ENCODE measurements at places on chromosomes 7 and 10.
A peak's percentile ranks its signal among the peaks of the same experiment; 100 is the strongest.

- DNase-seq = no peak
These were observed 226.5 kb downstream of the ADK start for GRCh38 chr10:74377476-74377875.

DNA sequence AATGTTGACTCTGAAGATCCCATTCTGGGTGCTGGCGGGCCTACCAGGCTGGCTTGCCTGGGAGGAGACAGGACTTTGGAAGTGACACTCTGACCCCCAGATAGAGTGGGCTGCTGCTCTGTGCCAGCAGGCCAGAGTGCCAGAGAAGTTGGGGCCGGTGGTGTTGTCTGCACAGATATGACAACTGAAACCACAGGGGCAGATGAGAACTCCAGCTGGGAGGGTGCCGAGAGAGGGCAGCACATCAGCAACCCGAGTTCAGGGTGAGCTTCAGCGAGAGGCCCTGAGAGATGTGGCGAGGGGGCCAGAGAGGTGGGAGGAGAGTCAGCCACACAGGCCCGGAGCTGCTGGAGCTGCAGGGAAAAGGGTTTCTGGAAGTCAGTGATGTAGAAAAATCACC is 193.2 kb upstream of the MGMT start:
- DNase-seq = no peak

- DNase-seq = no peak
These were observed 102.9 kb upstream of the PHYHIPL start for GRCh38 chr10:59073456-59074053.

DNA sequence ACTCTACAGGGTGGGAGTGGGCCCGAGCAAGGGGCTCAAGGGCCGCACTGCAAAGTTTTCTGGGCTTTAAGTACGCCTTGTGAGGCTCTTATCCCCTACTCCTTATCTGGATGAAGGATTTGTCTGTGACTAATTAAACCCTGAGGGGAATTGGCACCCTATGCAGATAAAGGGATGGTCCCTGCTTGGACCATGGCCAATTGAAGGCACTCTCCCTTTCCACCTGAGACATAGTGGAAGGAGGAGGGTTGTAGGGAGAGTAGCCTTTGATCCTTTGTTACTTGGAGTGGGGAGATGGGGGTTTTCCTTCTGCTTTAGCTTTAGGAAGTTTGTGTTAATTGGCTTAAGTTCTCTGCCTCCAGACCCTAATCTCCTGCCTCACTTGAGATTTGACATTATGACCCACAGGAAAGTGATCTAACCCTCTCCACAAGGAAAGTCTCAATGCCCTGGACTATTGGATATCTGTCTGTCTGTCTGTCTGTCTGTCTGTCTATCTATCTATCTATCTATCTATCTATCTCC is 1158.8 kb upstream of the SORCS1 start:
- DNase-seq = no peak

- DNase-seq = no peak
These were observed 613 bp downstream of the OAT start for GRCh38 chr10:124417895-124418725.

DNA sequence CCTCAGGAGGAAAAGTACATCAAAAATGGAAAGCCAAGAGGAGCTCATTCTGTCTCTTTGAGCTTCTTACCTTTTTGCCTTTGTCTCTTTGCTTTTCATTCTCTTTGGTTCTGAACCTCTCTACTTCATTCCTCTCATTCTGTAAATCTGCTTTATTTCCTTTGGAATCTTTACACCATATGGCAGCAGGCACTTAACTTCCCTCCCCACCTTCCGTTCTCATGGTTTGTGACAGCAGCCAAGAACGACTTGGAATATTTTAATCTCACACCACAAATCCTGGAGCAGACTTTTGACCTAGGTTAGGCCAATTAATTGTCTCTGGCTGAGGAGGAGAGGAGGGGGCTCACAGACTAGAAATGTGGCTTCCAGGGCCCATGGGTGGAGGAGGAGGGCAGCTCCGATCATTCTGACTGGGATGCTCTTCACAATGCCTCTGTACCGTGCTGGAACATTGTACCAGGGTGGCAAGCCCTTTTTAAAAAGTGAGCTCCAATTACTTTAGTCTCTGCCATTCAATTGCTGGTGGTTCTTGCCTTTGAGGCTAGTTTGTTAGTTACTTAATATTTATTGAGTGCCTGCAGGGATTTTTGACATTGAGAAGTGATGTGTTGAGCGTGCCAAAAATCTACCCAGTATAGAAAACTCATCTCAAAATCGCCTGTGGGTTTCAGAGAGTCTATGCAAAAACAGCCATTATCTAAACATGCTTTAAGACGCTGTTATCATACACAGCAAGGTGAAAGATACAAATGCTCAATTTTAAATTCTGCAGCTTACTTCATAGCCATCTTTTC is 386.6 kb downstream of the DPP6 start:
- no peak for DNase-seq

- no peak for DNase-seq
These were observed 14.8 kb upstream of the DNAJC12 start for GRCh38 chr10:67852761-67853160.

DNA sequence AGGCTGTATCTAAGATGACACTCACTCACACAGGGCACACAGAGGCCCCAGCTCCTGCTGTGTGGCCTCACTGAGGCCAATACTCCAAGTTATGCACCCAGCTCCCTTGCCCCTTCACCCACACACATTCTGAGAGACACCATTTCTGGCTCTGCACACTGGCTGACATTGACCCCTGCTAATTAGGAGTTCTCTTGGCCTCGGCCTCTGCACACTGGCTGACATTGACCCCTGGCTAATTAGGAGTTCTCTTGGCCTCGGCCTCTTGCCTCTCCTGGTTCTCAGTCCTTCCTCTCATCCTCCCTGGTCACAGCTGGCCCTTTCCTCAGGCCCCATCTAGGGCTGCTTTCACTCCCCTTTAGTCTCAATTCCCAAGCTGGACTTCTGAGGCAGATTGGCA is 97.3 kb downstream of the GRID1 start:
- DNase-seq = no peak

DNA sequence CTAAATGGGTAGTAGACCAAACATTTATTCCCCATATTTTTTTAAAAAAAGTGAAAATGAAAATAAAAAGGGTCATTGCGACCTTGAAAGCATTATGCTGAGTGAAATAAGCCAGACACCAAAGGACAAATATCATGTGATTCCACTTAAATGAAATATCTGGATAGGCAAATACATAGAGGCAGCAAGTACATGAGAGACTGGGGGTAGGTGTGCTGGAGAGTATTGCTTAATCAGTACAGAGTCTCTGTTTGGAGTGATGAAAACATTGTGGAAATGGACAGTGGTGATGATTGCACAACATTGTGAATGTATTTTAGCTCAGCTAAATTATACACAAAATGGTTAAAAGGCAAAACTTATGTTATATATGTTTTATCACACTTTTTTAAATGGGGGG is 169.4 kb downstream of the AKR1D1 start:
- DNase-seq = no peak

DNA sequence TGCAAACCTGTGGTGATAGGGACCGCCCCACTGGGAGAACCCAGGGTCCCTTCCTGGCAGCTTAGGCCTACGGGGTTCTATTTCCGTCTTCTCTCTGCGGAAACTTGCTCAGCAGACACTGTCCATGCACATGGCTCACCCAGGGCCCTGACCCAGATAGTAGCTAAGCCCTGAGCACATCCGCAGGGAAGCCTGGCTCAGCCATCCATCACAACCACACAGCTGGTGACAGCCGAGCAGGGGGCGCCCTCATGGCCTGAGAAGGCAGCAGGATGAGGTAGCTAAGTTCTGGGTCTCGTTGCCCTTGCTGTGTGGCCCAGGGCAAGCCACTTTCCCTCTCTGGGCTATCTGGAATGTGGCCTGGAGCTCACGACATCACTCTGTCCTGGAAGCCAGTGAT is 23.3 kb downstream of the NPTX2 start:
- no peak for DNase-seq

DNA sequence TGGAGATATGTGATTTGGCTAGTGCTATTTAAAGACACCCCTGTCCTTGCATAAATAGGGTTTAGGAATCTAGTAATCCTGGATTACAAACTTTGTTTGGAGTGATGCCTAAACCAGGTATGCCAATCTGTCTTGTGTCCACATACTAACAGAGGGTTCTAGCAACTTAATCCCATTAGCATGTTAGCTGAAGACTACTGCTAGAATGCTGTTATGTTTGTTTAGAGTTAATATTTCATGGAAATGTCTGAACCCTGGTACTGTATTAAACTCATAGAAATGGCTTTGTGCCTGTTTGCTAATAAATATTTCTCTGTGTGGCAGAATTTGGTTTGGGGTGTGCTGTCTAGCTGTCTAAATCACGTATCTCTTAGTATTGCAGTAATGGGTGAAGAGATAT is 150.8 kb downstream of the PFKFB3 start:
- DNase-seq = no peak

- DNase-seq = no peak
These were observed 145.4 kb downstream of the WDR11 start for GRCh38 chr10:120996456-120997034.

DNA sequence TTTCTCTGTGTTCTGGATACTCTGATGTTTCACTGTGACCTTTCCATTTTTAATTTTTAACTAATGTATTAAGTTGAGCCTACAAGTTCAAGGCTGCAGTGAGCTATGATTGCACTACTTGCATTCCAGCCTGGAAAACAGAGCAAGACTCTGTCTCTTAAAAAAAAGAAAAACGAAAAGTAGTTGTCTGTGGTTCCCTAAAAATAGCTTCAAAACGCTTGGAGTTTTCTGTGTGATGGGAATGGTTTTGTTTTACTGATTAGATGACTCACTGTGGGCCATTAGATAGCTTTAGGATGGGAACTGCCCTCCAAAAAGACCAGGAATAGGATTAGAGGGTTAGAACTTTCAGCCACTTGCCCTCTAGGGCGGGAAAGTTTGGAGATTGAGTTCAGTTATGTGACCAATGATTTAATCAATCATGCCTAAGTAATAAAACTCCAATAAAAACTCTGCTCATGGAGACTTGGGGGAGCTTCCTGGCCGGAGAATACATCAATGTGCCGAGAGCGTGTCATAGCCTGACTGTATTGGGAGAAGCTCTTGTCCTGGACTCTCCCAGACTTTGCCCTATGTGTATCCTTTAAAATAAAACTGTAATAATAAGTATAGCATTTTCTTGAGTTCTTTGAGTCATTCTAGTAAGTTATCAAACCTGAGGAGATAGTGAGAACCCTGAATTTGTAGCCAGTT is 147.1 kb downstream of the LYZL1 start:
- no peak for DNase-seq

DNA sequence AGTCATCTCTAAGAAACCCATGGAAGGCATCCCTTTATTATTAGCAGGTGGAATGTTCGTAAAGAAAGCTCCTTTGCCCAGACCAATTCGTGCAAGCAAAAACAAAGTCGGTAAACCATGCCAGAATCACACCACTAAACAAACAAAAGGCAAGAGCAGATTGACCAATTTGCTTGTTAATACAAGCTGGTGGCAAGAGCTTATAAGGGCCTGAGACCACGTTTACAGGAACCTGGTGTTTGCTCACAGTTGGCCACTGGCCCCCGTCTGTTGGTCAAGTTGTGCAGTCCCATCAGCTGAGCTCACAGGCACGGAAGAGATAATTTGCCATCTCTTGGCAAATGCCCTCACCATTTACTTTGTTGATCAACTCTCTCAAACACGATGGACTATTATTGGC is 342.2 kb upstream of the MKI67 start:
- peak; percentile 89 for DNase-seq

- no peak for DNase-seq
These were observed 302 bp upstream of the EN2 start for GRCh38 chr7:155457544-155458110.

DNA sequence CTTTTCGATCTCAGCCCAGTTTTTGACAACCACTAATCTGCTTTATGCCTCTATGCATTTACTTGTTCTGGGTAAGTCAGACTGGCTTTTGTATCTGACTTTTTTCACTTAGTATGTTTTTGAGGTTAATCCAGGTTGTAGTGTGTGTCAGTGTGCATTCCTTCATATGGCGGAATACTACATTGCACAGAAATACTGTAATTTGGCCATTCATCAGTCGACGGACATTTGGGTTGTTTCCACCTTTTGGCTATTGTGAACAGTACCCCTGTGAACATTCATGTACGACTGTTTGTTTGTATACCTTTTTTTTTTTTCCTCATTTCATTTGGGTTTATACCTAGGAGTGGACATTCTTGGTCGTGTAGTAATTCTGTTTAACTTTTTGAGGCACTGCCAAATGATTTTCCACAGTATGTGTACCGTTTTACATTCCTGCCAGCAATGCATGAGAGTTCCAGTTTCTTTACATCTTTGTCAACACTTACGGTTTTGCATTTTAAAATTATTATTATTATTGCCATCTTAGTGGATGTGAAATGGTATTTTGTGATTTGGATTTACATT is 57.4 kb downstream of the MKLN1 start:
- DNase-seq = no peak

GRCh38 chr7:65454469-65454868 is 80.8 kb downstream of the ZNF92 start:
- no peak for DNase-seq

- no peak for DNase-seq
These were observed 77.2 kb downstream of the HIF1AN start for GRCh38 chr10:100612601-100613595.

DNA sequence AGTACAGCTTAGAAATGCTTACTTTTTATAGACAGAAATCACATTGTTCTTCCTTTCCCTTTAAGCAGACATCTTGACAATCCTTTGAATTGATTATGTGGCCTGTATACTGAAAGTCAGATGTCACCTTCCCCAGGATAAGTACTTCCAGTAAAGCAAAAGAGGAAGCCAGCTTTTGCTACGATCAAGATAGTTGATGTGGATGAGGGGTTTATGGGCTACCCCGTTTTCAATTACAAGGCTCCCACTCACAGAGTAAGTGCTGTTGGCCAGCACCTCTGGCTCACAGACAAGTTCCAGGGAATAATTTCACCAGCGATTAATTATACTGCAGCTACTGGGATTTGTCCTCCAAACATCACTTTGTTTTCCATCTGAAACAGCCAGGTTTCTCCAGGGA is 95.1 kb upstream of the SAMD8 start:
- DNase-seq = no peak

GRCh38 chr7:158929306-158929705 is 72.9 kb downstream of the DYNC2I1 start:
- no peak for DNase-seq

- no peak for DNase-seq
These were observed 244.0 kb upstream of the CXCL12 start for GRCh38 chr10:44628921-44629320.

DNA sequence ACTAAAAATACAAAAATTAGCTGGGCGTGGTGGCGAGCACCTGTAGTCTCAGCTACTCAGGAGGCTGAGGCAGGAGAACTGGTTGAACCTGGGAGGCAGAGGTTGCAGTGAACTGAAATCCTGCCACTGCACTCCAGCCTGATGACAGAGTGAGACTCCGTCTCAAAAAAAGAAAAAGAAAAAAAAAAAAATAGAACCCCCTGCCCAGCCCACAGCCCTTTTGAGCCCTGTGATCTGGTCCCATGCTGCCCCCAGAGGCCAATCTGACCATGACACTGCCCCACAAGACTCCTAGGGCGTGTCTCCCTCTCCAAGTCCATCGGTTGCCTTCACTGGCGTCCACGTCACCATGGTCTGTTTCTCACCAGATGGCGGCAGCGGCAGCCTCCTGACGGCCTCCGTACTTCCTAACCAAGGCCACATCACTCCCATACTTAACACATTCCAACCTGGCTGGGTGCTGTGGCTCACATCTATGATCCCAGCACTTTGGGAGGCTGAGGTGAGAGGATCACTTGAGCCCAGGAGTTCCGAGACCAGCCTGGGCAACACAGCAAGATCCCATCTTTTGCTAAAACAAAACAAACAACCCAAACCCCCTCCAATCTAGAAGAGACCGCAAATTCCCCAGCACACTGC is 18.0 kb downstream of the STX1A start:
- DNase-seq = no peak
